ENCODE measurements at places on chromosomes 4 and X.

GRCh38 chr4:77852892-77853495, 9.6 kb upstream of the MRPL1 start:
- no peak for DNase-seq
- H3K27ac ChIP-seq = no peak overlapping the region
- H3K36me3 ChIP-seq = no peaks in the 10 kb centered on the region
- no peak overlapping the region for H3K4me3 ChIP-seq
- no peaks in the 10 kb centered on the region for H3K27me3 ChIP-seq

DNA sequence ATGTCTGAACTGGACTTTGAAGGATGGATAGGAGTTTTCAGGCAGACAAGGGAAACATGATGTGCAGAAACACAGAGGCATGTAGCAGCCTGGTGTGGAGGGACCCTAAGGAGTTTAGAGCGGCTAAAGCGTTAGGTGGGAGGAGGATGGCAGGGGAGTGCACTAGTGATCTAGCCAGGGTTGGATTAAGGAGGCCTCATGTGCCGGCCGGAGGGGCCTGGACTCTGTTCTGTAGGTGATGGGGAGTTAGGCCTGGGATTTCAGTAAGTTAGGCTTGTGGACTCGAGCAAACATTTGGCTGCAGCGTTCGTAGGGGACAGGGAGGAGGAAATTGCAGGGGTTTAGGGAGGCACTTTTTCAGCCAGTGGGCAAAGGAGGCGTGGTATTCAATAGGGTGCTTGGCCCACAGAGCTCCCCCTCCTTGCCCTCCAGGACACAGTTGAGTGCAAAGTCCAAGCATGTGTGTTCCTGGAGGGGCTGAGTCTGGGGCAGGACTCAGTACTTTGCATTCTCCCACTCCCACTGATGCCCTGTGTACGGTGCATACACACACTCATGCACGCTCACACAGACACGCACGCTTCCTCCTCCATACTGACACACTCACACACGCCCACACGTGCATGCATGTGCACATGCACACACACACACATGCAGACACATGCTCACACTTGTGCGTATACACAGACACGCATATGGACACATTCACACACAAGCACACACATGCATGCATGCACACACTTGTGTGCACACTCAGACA, 18.6 kb downstream of the PSAPL1 start:
- no peaks in the 10 kb centered on the region for H3K27me3 ChIP-seq
- H3K4me3 ChIP-seq = no peak overlapping the region
- H3K4me1 ChIP-seq = no peaks in the 10 kb centered on the region
- no peak for DNase-seq
- no peak overlapping the region for H3K27ac ChIP-seq

GRCh38 chr4:164768516-164768915, 14.6 kb downstream of the SMIM31 start:
- H3K4me1 ChIP-seq = no peaks in the 10 kb centered on the region
- DNase-seq = no peak
- H3K27me3 ChIP-seq = no peaks in the 10 kb centered on the region
- H3K36me3 ChIP-seq = no peaks in the 10 kb centered on the region
- no peak overlapping the region for H3K4me3 ChIP-seq
- no peak overlapping the region for H3K27ac ChIP-seq

GRCh38 chr4:186204103-186204559, 12.8 kb downstream of the CYP4V2 start:
- H3K4me1 ChIP-seq = no peaks in the 10 kb centered on the region
- no peaks in the 10 kb centered on the region for H3K27me3 ChIP-seq
- no peaks in the 10 kb centered on the region for H3K36me3 ChIP-seq
- DNase-seq = no peak
- peak overlapping the region; percentile 19 for H3K4me3 ChIP-seq

GRCh38 chr4:16544251-16544721, 318.0 kb upstream of the TAPT1 start:
- no peak overlapping the region for H3K27ac ChIP-seq
- DNase-seq = no peak
- no peaks in the 10 kb centered on the region for H3K4me1 ChIP-seq
- no peaks in the 10 kb centered on the region for H3K27me3 ChIP-seq
- H3K36me3 ChIP-seq = no peaks in the 10 kb centered on the region

DNA sequence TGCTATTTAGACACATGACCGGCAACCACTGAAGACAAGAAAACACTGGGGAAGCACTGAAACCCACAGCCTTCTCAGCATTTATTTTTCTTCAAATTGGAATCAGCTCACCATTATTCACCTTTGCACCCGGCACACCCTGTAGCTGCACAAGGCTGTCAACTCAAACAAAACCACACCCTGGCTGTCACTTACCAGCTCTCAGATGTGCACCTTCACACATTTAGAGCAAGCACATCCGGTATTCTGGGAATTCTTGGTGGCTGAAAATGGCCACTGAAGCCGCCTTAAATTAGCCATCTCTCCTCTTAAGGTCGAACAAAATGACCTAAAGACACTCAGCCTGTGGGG, 5.9 kb downstream of the ZFYVE28 start:
- no peaks in the 10 kb centered on the region for H3K36me3 ChIP-seq
- no peak overlapping the region for H3K4me3 ChIP-seq
- H3K27ac ChIP-seq = no peak overlapping the region

Measured in prostate gland (tissue), 2 donors.